ENCODE measurements at places on chromosomes 7 and 10.

GRCh38 chr10:11046776-11047160 lies 29.1 kb downstream of the CELF2 start:
- DNase-seq, result no peak

GRCh38 chr7:32301427-32301826 lies 188.8 kb downstream of the LSM5 start:
- no peak for DNase-seq

GRCh38 chr7:51973939-51974338 lies 657.3 kb upstream of the COBL start:
- DNase-seq, result no peak

DNA sequence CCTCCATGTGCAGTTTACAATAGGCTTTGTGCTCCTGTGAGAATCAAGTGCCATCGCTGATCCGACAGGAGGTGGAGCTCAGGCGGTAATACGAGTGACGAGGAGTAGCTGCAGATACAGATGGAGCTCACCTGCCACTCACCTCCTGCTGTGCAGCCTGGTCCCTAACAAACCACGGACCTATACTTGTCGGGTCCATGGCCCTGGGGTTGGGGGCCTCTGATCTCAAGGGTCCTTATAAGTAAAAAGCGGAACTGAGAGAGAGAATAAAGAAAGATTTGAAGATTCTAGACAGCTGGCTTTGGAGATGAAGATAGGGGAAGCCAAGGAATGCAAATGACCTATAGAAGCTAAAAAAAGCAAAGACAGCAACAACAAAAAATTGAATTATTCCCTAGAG lies 130.6 kb downstream of the PLXDC2 start:
- no peak for DNase-seq

DNA sequence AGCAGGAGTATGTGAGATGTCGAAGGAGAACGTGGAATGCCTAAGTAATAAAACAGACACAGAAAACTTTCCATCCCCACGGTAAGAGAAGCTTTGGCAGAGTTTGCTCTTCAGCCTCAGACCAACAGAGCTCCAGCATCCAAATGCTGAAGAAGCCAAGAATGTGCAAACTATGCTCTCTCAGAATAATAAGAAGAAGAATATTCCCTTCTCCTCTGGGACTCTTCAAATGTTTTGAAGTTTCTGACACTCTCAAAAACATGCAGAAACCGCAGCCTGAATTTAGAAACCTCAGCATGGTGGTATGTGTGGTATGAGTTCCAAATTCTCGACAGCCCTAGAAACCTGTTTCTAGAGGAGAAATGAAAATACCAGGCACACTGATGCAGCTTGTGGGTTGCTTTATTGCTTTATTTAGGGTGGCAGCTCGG lies 113.3 kb downstream of the KCNMA1 start:
- DNase-seq, result no peak

DNA sequence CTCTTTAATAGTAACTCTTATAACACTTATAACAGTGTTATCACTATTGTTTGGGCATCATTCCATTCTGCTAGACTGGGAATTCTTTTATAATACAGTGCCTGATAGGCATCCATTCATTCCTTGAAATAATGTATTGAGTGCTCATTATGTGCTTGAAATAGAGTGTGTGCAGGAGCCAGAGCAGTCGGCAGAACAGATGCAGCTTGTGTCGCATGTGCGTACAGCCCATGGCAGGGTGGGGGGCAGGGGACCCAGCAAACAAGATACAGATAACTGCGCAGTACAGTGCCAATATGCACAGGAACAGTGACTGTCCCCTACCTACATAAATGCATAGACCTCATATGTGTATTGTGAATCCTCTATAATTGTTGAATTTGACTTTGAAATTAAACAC lies 99.3 kb downstream of the KAT6B start:
- no peak for DNase-seq

- DNase-seq, result no peak
Observed at GRCh38 chr7:74684473-74684872, 27.0 kb downstream of the GTF2I start.

- DNase-seq, result no peak
Observed at GRCh38 chr10:113267619-113268562, 285.0 kb upstream of the HABP2 start.

DNA sequence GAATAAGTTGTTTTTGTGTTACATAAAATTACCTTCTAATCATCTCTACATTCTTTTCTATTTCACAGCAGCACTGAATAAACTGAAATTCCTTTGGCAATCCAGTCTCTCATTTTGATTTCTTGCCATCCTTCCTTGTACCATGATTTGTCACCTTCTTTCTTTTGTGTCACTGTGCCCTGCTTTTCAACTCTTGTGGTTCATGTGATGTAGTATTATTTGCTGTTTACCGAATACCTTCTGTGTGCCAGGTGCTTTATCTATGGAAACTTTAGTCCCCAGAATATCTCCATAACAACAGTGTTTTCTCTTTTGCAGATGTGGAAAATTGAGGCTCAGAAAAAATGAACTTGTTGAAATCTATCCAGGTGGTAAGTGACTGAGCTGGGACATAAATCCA lies 220.3 kb downstream of the STK31 start:
- DNase-seq, result no peak

- no peak for DNase-seq
Observed at GRCh38 chr7:14842523-14842922, 60.0 kb downstream of the DGKB start.

DNA sequence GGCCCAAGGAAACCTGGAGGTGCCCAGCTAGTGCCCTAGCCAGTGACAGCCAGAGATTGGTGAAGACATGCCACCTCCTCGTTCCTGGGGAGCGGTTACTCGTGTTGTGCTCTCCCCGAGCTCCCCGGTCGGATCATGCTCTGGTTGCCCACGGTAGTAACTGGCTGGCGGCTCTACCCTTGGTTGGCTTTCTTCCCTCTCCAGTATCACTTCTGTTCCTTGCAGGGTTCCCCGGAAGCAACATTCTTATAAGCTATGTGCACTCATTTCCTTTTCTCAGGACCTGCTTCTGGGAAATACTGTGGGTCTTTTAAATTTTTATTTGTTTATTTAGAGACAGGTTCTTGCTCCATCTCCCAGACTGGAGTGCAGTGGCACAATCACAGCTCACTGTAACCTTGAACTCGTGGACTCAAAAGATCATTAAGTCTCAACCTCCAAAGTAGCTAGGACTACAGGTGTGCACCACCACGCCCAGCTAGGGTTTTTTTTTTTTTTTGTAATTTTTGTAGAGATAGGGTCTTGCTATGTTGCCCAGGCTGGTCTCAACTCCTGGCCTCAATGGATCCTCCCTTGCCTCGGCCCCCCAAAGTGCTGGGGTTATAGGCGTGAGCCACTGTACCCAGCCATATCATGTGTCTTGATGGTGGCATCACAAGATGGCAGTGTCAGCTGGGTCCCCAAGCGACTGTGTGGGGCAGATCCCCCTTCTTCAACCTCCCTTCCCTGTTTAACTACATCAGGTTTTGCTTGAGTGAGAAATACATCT lies 6.9 kb upstream of the CALHM1 start:
- DNase-seq, result no peak

DNA sequence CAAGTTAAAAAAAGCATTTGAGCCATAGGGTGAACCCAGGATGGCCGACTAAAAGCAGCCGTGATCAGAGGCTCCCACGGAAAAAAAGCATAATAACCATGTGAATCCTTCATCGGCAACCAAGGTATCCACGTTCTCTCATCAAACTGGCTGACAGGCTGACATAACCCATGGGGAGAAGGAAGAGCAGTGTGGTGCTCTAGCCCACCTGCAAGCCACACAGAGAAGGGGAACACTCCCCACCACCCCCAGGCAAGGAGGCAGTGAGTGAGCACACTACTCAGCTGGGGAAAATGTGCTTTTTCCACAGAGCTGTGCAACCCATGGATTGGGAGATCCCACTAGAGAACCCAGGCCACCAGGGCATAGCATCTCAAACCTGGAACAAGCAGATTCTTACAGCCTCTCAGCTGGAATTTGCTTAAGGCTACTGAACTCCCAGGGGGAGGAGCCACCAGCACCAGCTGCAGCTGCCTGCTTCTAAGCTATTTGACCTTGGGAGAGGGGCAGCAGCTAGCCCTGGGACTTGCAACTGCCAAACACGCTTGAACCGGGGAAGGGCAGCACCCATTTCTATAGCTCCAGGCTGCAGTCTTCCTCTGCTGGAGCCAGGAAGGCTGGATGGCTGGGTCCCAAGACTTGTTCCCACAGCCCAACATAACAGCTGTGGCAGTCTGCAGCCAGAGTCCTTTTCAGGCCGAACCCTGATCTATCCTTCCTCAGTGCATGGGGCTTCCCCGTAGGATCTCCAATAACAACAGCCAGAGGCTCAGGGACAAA lies 178.2 kb upstream of the NRG3 start:
- no peak for DNase-seq

DNA sequence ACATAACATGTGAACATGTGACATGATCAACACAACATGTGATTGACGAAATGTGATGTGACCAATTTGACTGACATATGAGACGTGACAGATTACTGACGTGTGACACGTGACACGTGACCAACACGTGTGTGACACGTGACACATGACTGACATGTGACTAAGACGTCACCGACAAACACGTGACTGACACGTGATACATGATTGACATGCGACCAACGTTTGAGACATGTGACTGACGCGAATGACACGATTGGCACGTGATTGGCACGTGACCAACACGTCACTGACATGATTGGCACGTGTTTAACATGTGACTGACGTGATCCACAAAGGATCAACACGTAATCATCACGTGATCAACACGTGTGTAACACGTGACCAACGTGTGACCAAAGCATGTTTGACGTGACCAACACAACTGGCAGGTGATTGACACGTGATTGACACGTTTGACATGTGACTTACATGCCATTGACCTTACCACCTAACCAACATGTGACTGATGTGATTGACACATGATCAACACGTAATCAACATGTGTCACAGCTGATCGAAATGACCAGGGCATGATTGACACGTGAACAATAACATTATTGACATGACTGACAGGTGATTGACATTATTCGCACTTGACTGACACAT lies 23.7 kb downstream of the CRPPA start:
- DNase-seq, result no peak

DNA sequence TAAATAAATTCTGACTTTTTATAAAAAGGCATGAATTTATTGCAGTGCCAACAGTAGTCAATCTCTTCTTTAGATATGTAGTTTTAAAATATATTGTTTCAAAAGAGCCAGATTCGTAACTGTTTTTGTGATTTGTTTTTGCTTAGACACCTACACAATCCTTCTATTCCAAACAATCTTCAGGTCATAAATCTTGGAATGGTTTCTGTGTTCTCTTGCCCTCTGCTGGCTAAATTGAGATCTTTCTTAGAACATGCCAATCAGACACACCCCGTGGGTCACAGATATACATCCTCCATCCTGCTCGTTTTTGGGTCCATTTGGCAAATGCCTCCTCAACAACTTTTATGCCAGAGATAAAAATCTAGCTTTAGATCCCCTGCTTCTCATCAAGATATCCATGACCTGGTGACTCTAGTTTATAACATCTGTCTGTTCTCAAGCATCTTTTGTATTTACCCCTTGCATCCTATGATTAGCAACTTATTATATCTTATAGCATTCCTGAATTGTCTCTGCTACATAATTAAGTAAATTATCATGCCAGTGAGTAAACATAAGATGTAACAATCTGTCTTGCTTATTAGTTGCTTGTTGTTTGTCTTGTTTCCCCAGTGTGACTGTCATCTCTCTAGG lies 35.3 kb upstream of the IFRD1 start:
- DNase-seq, result peak; percentile 14

DNA sequence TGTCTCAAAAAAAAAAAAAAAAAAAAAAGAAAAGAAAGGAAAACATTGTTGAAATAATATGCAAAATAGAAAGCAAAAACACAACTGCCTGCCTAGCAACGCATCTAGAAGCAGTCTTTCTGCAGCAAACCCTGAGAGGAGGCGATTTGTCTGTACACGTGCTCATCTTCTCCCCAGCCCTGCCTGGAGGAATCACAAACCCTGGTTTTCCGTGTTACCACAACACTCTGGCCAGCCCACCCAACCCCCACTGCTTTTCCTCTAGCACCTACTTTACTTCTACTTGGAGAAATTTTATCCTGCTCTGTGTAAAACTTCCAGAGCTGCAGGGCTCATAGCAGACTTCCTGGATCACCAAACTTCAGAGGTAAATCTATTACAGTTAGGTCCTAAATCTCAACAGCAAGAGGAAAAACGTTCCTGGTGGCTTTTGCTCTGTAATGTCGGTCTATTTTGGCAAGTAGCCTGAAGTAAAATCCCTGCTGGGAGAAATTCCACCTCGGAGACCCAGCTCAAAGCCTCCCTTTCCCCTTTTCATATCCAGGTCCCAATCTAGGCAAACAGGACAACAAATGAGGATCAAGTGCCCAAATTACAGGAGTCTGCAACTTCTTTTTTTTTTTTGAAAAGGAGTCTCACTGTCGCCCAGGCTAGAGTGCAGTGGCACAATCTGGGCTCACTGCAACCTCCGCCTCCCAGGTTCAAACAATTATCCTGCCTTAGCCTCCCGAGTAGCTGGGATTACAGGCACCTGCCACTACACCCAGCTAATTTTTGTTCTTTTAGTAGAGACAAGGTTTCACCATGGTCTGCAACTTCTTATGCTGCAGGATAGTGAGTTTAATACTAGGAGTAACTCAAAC lies 91.6 kb downstream of the DNMBP start:
- DNase-seq, result no peak

- no peak for DNase-seq
Observed at GRCh38 chr10:18293536-18294510, 153.6 kb downstream of the CACNB2 start.

- no peak for DNase-seq
Observed at GRCh38 chr7:8089036-8089780, 120.6 kb downstream of the GLCCI1 start.

- DNase-seq, result no peak
Observed at GRCh38 chr10:76072384-76072783, 641.0 kb downstream of the LRMDA start.

DNA sequence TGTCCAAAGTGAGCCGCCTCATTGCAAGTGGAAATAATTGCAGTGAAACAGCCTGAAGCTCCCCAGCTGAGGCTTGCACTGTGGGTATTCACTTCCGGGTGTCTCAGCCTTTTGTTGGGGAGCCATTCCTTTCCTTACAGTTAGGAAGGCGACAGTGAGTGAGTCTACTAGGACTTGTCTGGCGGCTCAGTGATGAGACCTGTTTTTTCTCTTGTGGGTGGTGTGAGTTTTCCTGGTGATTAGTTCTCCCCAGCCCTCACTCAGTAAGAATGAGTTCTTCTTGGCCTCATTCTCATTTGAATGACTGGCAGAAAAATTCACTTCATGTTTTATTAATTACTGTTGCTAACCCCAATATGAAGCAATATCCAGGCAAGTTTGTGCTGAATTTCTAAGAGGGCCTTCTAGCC lies 2.6 kb downstream of the PGAM1 start:
- DNase-seq, result no peak

All from germinal center (tissue), 1 donor.